ENCODE measurements at places on chromosomes 11 and 22.
A peak's percentile ranks its signal among the peaks of the same experiment; 100 is the strongest.

DNA sequence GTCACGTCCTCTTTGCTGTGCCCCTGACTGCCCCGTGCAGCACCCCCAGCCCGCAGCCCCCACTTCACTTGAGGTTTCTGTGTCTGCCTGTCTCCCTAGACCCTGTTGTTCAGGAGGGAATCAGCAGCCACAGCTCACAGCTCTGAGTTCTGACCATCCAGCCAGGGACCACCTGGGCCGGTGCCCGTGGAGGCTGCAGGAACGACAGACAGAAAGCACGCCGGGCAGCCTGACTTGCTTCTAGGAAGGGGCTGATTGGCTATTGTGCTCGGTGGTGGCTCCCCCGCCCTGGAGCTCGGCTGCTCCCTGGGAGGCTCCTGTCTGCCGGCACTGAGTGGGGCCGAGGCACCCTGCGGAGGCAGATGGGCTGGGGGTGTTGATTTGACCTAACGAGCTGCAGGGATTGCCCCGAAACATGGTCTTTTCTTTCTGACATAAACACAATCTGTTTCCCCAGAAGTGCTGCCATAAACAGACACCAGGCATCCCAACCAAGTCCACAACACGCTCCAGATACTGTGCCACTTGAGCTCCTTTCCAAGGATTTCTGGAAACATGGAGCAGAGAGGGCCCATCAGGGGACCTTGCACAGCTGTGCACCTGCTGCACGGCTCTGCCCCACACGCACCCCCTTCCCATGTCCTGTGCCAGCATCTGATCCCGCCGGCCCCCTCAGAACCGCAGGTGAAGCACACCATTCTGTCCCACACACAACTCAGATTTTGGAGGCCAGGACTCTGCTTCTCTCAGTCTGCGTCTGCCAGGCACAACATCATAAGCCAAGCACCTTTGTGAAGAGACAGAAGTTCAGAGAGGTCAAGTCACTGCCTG is 855.9 kb downstream of the TBC1D22A start:
- no peak for DNase-seq

- DNase-seq, result no peak
These were observed 42.1 kb upstream of the GNB1L start for GRCh38 chr22:19896665-19897355.

GRCh38 chr11:132866783-132867545 is 665.3 kb downstream of the OPCML start:
- no peak for DNase-seq

DNA sequence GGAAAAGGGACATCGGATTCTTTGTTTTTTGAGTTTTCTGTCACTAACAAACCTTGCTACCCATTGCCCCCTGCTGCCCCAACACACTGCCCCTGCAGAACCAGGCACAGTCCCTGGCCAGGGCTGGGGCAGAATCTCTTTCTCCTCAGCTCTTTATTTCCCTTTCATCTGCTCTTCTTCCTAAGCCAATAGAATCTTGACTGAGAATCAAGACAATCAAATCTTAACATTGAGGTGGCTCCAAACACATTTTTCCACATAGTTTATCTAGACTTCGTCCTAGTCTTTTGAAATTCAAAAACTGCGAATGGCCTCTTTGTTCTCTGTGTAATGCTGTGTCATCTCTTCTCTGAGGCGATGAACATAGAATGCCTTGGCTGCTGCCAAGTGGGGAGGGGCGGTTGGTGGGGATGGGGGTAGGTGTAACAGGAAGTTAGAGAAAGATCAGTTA is 16.1 kb upstream of the NTM start:
- DNase-seq, result no peak

GRCh38 chr11:121466063-121466794 is 13.5 kb upstream of the SORL1-AS1 start:
- peak; percentile 19 for DNase-seq

- DNase-seq, result no peak
These were observed 83.8 kb upstream of the MYOD1 start for GRCh38 chr11:17635551-17635938.

DNA sequence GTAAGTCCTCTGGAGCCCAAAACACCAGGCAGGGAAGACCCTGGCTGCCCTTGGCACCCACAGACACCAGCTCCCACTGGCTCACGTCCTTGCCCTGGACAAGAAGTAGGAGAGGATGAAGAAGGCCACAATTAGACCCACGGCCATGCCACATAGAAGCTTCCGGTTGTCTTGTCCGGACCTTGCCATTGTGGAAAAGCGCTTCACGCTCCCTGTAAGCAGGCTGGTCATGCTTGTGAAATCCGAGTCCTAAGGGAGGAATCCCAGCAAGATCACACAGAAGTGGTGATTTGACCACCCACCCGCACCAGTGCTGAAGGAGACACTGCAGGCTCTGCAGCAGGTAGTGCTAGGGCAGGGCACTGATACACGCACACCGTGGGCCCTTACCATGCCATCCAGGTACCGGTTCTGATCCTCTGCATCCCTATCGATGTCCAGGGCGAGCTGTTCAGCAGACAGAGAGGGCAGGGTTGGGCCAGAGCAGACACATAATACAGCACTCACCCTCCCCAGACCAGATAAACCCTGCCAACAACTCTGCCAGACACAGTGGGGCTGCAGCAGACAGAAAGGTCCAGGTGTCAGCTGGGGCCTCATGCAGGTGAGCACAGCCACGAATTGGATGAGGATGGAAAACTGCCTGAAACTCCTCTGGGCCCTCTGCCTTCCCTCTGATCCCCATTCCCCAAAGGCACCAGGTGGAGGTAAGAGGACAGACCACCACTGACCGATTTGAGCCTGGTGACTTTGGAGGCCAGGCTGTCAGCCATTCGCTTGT is 1.8 kb downstream of the BET1L start:
- no peak for DNase-seq

- DNase-seq, result no peak
These were observed 314.7 kb upstream of the SORL1-AS1 start for GRCh38 chr11:121767433-121767832.

DNA sequence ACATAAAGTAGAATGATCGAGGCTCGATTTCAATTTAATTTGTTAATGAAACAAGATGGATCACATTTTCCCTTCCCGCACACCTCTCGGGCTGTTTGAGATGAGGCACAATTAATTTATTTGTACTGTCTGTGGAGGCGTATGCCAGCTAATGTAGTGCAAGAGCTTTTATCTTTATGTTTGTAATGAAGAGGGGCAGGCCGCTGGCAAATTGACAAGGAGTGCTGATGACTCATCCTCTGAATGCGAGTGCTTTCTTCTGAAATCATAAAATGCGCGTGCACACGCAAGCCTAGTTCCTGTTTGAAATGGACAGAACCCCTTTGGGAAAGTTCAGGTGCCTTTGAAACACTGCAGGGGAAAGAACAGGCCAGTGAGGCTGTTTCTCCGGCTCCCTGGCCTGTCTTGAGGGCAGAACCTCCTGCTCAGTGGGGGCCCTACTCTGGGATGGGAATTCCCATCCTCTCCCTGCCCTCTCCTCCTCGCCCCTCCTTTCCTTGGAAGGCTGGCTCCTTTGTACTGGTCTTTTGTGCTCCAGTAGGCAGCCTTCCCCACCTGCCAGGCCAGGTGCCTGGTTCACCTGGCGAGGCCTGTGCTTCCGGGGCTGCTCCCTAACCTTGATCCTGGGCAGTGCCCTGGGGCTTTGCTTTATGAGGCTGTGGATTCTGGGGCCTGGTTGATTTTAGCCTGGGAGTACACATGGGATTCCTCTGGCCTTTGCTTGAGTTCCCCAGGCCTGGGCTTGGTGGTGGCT is 50.3 kb downstream of the TEAD1 start:
- DNase-seq, result no peak

DNA sequence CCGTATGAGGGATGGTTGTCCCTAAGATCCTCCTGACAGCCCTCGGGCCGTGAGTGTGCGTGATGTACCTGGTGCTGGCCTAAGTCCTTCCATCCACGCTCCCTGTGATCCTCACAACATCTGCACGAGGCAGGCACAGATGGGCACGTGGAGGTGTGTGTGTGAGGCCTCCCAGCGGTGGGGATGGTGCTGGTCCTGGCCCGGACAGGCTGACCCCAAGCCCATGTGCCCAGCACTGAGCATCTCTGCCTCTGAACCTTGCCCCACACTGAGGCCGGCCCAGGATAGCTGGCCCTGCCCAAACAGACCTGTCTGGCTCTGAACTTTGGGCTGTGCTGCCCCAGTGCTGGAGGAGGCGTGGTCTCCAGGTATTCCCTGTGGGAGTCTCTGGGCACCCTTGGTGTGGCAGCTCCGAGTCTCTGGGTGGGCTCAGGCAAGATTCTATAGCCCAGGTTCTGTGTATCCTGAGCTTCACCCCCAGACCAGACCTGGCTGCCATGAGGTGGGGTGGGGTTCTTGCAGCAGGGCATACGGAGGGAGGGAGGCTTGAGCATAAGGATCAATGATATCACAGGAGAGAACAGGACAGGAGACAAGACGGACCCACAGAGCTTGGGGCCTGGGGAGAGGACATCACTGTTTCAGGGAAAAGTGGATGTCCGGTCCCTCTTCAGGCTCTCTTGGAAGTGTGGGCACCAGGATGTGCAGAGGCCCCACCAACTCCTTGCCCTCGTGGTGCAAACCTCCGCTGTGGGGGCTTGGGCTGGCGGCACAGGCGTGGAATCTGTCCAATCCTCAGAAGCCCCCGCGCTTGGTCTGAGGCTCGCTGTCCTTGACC is 881.8 kb downstream of the BRD1 start:
- DNase-seq, result no peak

GRCh38 chr11:115670538-115671205 is 166.5 kb upstream of the CADM1 start:
- no peak for DNase-seq

DNA sequence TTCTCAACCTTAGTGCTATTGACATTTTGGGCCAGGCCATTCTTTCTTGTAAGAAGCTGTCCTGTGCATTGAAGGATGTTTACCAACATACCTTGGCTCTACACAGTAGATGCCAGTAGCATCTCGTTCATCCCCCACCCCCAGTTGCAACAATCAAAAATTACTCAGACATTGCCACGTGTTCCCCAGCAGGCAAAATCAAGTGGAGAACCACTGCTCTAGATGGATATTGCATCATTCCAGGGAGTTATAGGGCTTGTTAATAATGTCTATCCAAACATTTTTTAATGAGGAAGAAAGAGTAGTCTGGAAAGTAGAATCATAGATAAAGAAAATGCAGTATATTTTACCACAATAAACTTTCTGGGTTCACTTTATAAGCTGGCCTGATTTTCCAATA is 64.1 kb downstream of the PRMT3 start:
- no peak for DNase-seq

- no peak for DNase-seq
These were observed 704.0 kb downstream of the KCNA4 start for GRCh38 chr11:29312812-29313211.

- DNase-seq, result no peak
These were observed 84.4 kb downstream of the GALNT18 start for GRCh38 chr11:11537372-11537771.

GRCh38 chr11:65857853-65858680 is at the start of gene CFL1:
TSS of gene CFL1 (minus strand) at chr11:65858180. CDS start at chr11:65858099, 81 bp downstream.
- peak; percentile 93 for DNase-seq

DNA sequence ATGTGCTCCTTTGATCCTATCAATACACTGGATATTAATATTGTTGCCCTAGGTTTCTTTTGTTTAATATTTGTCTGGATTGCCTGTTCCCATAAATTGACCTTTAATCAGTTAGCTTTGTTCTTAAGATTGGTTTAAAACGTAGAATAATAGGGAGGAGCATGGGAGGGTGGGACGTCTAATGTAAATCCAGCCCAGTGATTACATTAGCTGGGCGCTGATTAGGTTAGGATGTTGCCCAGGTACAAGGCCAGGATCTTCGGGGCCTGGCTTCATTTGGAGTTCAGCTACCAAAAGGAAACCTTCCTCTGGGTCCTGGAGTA is at the start of gene SRSF8:
Gene SRSF8, plus strand, starts transcription at position 204 of the 323 bp plus-strand sequence. CDS start 308 bp downstream, outside the sequence.
- DNase-seq, result no peak

- DNase-seq, result peak; percentile 81
These were observed at the start of gene FADD for GRCh38 chr11:70202920-70203750. TSS of gene FADD (plus strand) at chr11:70203296. CDS start at chr11:70203460, 164 bp downstream.

GRCh38 chr11:68337399-68337835 is 25.0 kb downstream of the LRP5 start:
- no peak for DNase-seq

DNA sequence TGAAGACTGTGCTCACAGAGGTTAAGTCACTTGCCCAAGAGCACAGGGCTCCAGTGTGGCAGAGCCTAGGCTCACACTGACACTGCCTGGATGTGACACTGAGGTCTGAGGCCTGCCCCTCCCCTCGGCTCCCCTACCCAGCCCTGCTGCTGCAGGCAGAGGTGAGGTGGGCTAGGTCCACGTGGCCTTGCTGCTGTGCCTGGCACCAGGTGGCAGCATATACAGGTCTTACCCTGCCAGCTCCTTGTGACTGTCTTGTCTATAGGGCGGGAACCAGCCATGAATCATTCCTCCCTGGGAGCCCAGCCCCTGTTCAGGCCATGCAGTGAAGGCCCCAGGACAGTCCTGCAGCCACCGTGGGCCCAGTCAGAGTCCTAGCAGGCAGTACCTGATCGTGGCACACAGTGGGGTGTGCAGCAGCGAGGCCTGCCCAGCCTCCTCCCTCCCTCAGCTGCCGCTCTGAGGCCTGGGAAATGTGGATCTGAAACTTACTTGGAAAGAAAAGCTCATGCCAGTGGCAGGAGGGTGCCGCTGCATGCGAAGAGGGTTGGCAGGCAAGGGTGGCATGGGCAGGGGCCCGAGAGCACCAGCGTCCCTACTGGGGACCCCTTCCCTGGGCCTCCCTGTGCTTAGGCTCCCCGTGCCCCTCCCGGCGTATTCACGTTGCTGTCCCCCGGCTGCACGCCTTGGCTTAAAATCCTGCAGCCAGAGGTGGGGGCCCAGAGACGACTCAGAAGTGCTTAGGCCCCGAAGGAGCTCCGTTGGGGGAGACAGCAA is 1.2 kb upstream of the CERK start:
- peak; percentile 43 for DNase-seq

DNA sequence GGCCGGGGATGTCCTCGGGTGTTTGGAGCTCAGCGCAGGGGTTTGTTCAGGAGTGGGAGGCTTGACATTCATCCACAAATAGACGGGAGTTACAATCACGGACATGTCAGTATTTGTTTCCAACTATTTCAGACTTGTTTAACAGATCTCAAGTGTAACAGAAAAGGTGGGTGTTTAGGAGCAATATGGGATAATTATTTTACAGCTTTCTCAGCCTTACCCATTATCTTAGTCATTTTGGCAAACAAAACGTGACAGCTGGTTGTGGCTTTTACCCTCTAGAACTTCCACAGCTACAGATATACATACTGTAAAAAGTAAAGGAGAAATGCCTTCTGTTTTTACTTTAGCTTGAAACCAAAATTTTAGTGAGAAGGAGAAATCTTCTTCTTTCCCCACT is 178.7 kb upstream of the TMEM45B start:
- DNase-seq, result no peak

DNA sequence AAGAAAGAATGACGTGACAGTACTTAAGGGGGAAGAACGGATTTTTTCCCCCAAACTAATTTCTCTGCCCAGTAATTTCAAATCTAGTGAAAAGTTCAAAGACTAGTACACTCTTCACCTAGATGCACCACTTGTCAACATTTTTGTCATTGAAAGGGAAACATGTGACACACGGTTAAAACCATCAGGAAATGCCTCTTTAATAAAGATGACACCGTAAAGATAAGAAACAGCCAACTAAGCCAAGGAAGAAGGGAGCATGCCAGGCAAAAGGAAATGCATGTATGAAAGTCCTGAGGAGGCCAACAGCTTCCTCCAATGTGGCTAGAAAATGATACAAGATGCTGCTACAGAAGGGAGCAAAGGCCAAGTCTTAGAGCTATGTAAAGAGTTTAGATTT is 49.4 kb downstream of the RSF1 start:
- DNase-seq, result no peak

GRCh38 chr11:78415338-78415737 is 2.3 kb downstream of the GAB2 start:
- DNase-seq, result no peak

- no peak for DNase-seq
These were observed 52.6 kb upstream of the SESN3 start for GRCh38 chr11:95283650-95284049.

Measured in activated T-helper 1 cell treated with anti-CD3 and anti-CD28 coated beads, Interleukin-2, amount 50 U/mL, for 16 hours (primary cell).